ENCODE measurements at places on chromosomes 11 and 22.

DNA sequence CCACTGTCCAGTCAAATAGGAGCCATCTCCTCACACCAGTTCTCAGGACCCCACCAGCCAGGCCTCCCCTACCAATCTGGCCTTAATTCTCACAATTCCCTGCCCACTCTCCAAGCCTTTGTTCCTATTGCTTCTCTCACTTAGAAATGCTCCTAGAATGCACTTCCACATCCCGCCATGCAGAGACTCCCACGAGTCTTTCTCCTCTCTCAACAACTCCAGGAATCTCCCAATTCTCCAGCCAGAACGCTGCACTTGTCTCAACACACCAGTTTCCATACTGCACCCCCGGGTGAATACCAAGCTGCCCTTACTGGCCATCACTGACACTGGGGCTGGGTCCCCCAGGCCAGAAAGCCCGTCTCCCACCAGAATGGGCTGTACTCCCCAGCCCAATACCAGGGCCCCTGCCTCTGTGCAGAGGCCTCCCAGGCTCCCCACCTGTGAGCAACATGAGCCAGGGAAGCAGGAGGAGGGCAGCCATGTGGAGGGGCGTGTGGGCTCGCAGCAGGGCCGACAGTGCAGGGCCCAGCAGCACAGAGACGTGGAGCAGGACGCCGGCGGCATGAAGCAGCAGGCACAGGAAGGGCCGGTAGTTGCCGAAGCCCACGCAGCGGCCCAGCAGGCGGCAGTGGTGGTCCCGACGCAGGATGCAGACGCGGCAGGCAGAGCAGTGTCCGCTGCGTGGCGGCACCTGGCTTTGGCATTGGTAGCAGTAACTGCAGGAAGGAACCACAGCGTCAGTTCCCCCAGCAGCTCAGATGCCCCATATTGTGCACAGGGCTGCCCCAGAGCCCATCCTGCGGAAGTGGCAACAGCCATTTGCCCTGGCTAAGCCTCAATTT is 2.4 kb downstream of the ZDHHC24 start:
- no peak for DNase-seq

DNA sequence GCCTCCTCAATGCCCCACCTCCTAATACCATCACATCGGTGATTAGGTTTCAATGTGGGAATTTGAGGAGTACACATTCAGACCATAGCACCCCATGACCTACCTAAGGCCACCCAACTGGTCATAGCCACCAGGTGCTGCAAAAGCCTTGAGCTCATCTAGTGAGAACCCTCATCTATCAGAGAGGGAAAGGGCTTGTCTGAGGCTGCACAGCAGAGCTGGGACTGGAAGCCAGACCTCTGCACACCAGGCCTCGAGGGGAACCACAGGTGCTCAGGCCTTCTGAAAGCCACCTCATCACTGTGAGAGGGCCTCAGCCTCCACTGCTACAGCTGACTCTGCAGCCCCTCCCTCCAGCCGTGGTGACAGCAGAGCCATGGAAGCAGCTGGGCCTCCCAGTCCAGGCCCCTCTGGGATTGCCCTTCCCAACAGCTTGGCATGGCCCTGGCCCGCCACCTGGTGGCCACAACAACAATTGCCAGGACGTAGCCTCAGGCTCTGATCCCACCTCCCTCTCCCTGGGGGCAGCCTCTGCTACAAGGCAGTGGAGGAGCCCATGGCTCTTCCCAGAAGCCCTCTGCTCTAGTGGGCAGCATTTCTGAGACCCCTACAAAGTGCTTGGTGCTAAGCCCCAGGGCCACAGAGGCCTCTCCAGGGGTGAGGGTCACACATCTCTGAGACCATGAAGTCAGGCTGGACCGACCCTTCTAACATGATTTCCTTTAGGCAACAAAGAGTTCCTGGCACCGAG is 41.0 kb upstream of the PRDM11 start:
- DNase-seq: peak; percentile 86

DNA sequence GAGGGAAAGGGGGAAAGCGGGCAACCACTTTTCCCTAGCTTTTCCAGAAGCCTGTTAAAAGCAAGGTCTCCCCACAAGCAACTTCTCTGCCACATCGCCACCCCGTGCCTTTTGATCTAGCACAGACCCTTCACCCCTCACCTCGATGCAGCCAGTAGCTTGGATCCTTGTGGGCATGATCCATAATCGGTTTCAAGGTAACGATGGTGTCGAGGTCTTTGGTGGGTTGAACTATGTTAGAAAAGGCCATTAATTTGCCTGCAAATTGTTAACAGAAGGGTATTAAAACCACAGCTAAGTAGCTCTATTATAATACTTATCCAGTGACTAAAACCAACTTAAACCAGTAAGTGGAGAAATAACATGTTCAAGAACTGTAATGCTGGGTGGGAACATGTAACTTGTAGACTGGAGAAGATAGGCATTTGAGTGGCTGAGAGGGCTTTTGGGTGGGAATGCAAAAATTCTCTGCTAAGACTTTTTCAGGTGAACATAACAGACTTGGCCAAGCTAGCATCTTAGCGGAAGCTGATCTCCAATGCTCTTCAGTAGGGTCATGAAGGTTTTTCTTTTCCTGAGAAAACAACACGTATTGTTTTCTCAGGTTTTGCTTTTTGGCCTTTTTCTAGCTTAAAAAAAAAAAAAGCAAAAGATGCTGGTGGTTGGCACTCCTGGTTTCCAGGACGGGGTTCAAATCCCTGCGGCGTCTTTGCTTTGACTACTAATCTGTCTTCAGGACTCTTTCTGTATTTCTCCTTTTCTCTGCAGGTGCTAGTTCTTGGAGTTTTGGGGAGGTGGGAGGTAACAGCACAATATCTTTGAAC is 6.8 kb downstream of the MALAT1 start:
- peak; percentile 29 for DNase-seq

DNA sequence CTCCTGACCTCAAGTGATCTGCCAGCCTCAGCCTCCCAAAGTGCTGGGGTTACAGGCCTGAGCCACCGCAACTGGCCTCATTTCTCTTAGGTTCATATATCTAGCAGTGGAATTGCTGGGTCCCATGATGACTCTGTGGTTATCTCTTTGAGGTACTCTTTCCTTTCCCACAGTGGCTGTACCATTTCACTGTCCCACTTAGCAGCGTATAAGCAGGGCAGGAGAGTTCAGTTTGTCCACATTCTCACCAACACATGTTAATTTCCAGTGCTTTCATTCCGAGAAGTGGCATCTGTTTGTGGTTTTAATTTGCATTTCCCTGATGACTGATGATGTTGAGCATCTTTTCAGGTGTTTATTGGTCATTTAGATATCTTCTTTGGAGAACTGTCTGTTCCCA is 16.4 kb downstream of the PRR5 start:
- DNase-seq: no peak

GRCh38 chr22:29156507-29156906 is 49.2 kb upstream of the EMID1 start:
- DNase-seq: no peak

GRCh38 chr11:46200537-46201281 is 76.8 kb upstream of the CREB3L1 start:
- no peak for DNase-seq

DNA sequence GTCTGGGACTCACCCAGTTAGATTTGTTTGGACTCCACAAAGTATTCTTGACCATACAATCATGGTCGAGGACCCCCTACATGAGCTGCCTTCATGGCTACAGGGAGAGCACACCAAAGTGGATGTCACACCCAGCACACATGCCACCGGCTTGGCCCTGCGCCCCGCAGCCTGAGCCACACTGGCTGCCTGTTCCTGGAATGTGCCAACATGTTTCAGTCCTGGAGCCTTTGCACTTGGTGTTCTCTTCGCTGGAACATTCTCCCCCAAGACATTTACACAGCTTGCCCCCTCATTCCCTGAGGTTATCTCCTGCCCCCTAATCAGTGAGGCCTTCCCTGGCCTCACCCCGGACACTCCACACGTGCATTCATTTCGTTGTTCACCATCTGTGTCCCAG is 46.0 kb downstream of the PPARA start:
- no peak for DNase-seq

- DNase-seq: no peak
Observed at GRCh38 chr11:93842461-93842860, 8.0 kb downstream of the VSTM5 start.

DNA sequence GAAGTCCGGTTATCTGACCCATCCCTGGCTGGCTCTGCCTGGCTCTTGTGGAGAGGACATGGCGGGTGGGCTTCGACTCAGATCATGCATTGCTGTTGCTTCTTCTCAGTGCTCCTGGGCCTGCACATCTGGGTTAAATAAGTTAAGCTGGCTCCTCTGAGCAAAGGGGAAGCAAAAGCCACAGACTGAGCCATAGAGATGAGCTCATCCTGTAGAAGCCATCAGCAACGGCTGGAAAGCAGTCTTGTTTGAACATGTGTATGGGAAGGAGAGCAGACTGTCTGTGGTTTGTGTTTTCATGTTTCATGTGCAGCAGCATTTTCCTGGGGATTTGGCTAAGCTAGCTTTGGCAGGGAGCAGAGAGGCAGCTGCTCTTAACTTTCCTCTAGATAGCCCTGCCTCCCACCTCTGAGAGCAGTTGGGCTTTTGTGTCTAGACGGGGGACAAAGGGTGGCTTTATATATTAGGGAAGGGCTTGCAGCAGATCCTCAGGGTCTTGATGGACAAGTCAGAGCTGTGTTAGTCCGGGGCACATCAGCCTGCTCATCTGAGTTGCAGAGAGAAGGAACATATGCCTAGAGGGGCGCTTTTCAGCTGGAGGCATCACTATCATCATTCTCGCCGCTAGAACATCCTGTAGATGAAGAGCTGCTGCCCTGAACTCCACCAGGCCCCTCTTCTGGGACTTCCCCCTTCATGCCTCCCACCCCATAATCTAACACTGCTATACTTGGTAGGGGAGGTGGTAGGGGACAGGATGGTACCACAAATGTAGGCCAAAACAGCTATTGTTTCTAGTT is 14.9 kb downstream of the DCPS start:
- DNase-seq: no peak

- DNase-seq: no peak
Observed at GRCh38 chr11:123069908-123070821, 8.2 kb upstream of the HSPA8 start.

- DNase-seq: no peak
Observed at GRCh38 chr11:121611242-121611641, 158.5 kb upstream of the SORL1-AS1 start.

DNA sequence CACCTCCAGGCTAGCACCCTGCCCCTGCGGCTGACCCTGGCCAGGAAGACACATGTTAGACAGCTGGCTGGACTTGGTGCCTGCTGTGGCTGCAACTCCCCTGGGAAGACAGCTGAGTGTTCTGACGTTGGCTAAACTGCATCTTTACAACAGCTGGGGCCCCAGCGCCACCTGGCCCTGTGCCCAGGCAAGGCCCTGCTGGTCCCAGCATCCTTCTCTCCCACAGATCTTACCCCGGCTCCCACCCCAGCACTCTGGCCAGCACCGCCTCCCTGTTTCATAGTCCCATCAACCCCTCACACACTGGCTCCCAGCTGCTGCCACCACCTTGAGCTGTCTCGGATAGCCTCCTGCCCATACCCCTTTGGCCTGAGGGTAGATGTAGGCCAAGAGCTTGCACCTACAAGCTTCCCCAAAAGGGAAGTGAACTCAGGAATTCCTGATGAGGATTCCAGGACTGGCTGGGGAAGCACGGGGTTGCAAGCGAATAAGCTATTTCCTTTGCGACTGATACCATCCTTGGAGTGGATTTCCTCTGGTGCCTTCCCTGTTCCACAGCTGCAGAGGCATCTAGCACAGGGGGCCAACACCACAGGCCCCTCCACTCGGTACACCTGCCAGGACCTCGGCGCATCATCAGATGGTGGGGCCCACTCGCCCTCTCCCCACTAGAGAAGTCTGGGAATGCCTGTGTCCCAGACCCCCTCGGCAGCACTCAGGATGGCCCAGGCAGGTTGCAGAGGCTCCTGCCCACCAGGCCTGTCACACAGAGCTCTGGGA is 28.5 kb downstream of the RSPH14 start:
- peak; percentile 89 for DNase-seq

DNA sequence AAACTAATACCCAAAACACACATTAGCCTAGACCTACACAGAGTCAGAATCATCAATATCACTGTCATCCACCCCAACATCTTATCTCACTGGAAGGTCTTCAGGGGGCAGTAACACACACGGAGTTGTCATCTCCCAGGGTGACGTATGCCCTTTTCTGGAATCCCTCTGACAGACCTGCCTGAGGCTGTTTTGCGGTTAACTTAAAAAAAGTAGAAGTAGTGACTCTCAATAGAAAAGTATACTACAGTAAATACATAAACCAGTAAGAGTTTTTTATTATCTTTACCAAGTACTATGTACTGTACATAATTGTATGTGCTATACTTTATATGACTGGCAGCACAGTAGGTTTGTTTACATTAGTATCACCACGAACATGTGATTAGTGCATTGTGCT is 80.5 kb downstream of the PGR start:
- no peak for DNase-seq

DNA sequence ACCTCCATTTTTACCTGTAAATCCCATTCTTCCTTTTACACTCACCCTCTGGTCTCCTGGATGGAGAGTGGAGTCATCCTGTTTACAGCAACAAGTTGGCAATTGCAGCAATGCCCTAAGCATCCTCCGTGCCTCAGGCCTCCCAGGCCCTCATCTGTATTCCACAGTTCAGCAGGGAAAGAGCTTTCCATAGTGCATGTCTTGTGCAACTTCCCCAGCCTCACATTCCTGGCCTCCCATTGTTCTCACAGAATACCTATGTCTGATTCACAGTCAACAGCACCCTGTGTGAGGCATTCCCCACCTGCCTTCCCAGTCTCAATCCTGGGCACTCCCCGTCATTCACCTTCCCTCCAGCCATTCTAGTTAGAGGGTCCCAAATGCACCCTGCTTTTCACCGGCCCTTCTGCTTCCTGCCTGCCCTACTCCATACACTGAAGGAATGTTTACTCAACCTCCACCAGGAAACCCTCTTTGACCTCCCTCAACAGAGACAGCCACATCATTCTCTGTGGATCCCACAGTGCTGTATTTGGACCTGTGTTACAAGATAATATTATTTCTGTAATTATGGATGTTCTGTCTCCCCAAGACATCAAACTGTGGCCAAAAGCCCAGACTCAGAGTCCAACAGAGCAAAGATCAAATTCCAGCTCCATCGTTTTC is 405.7 kb downstream of the BUD13 start:
- no peak for DNase-seq

DNA sequence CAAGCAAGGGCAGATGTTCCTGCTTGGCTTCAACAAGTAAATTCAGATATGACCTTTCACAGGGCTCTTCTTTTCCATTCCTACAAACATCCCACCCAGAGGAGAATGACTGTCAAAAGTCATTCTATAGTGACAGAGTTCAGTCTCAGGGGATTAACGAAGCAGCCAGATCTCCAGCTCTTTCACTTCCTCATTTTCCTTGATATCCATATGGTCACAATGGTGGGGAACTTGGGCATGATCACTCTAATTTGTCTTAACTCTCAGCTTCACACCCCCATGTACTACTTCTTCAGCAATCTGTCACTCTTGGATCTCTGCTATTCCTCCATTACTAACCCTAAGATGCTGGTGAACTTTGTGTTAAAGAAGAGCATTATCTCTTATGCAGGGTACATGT is 15.0 kb upstream of the OR8B8 start:
- no peak for DNase-seq

GRCh38 chr11:1548221-1549070 is 23.6 kb downstream of the DUSP8 start:
- no peak for DNase-seq
